Lung (tissue), 17 donors: ENCODE measurements at places on chromosomes 6 and 20. TPM values are rescaled to one million over a fixed set of nuclear protein-coding genes. Genes with fewer than 3 reads are reported as not detected.

GRCh38 chr6:141033101-141033500 lies 1099.6 kb upstream of the GJE1 start:
- no peaks in the 10 kb centered on the region for H3K4me1 ChIP-seq
- no peak for DNase-seq
- no peaks in the 10 kb centered on the region for H3K36me3 ChIP-seq
- H3K4me3 ChIP-seq: no peak overlapping the region

Gene FANCE
- 7.3 TPM for total RNA-seq

GRCh38 chr6:36852481-36853147 lies 13.4 kb upstream of the CPNE5 start:
- H3K4me3 ChIP-seq: no peak overlapping the region
- no peak for DNase-seq
- no peaks in the 10 kb centered on the region for H3K27me3 ChIP-seq

DNA sequence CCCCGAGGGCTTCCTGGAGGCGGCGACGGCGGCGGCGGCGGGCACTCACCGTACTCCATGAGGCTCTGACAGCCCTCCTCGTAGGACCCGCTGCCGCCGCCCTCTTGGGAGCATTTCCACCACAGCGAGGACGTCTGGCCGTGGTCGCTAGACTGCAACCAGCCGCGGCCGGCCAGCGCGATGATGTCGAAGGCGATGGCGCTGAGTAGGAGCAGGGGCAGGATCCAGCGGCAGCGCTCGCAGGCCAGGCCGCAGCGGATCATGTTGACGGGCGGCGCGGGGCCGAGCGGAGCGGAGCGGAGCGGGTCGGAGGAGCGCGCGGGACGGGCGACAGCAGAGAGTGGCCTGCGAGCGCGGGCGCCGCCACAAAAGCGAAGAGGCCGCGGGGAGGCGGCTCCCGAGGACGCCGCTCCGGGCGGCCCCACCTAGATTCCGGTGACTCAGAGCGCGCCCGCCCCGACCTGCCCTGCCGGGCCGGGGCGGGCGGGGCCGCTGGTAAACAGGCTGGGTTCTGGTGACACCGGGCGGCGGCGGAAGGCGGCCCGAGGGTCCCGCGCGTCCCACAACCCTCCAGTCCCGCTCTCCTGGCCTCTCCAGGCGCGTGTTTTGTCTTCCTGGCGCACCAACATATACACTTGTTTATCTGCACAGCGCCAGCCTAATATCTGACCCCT lies at the start of gene PERP:
Gene PERP (minus strand): TSS at position 342 of the 674 bp plus-strand sequence. CDS start 79 bp downstream, at position 263.
- no peaks in the 10 kb centered on the region for H3K4me1 ChIP-seq
- H3K36me3 ChIP-seq: no peaks in the 10 kb centered on the region
- no peaks in the 10 kb centered on the region for H3K27me3 ChIP-seq
- H3K27ac ChIP-seq: peak within 1 kb of the TSS; percentile 92
- H3K4me3 ChIP-seq: peak within 1 kb of the TSS; percentile 77

DNA sequence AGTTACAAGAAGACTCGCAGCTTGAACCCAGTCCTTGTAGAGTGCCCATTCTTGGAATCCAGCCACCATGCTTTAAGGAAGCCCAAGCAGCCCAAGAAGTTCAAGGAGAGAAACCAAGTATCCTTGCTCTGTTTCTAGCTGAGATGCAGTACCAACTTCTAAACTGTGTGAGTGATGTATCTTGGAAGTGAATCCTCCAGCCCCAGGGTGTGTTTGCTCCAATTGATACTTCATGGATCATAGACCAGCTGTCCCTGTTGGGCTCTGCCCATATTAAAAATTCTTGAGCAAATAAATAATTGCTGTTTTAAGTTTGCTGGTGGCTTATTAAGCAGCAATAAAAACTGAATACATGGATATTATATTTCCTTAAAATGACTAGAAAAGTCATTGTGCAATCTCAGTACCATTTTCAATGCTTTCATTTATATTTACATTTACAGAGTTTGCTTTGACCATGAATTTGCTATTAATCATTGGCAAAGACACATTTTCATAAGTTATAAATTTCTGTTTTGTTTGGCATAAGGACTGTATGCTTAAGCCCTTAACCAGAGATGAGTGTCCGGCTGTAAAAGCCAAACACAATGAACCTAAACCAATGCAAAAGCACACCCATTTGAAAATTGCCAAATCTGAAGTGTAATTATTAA lies 9.2 kb downstream of the SPTLC3 start:
- no peaks in the 10 kb centered on the region for H3K27me3 ChIP-seq
- no peak overlapping the region for H3K27ac ChIP-seq
- no peaks in the 10 kb centered on the region for H3K4me1 ChIP-seq
- no peak for DNase-seq
- peaks cover 7% of the 10 kb centered on the region for H3K36me3 ChIP-seq

- DNase-seq: no peak
- H3K27ac ChIP-seq: no peak overlapping the region
- no peak overlapping the region for H3K4me3 ChIP-seq
- H3K4me1 ChIP-seq: no peaks in the 10 kb centered on the region
These were observed 306.7 kb downstream of the RNF144B start for GRCh38 chr6:18693881-18694280.
